ENCODE measurements at places on chromosomes 2 and 18.

DNA sequence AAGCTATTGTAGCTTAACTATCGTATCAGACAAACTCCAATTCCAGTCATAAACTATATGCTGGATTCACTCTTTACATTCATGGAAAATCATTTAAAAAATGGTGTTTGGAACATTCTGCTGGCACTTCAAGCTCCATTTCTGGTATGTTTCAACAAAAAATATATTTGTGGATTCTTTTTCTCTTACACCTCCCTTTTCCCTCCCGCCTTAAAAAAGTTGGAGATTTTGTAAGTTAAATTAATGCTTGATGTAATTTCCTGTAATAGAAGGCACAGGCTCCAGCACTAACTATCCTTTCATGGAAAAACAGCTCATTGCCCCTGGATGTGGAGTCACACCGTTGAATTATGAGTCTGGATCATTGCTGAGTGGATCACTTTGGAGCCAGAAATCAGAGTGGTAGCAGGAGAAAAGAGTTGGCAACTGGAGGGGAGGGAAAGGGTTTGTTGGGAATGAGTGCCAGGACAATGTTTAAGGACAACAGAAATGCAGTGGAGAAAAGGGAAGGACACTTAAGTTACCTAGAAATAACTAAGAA is 102.8 kb downstream of the ICOS start:
- DNase-seq, result no peak

GRCh38 chr2:112836695-112837117 is at the start of gene IL1B:
Gene IL1B, minus strand, starts transcription at chr2:112836779. Its CDS starts 550 bp downstream, at chr2:112836229.
- peak; percentile 77 for DNase-seq

- DNase-seq, result no peak
Observed at GRCh38 chr18:14026199-14026598, 106.0 kb downstream of the ZNF519 start.

DNA sequence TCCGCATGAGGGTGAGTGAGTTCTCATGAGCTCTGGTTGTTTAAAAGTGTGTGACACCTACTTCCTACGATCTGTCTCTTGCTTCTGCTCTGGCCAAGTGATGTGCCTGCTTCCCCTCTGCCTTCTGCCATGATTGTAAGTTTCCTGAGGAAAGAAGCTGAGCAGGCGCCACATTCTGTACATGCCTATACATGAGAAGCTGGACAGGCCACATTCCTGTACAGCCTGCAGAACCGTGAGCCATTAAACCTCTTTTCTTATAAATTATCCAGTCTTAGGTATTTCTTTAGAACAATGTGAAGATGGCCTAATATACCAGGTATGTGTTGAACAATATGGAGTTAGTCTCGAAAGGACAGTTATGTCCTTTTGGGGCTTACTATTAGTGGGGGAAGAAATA is 281.0 kb downstream of the ALK start:
- DNase-seq, result no peak

- no peak for DNase-seq
Observed at GRCh38 chr18:2522112-2522511, 49.2 kb downstream of the METTL4 start.

GRCh38 chr2:219569635-219570034 is 1.7 kb downstream of the OBSL1 start:
- DNase-seq, result no peak

- DNase-seq, result no peak
Observed at GRCh38 chr2:196927376-196928225, 1.1 kb upstream of the PGAP1 start.

GRCh38 chr2:96763511-96764252 is 3.0 kb downstream of the CNNM4 start:
- DNase-seq, result no peak

DNA sequence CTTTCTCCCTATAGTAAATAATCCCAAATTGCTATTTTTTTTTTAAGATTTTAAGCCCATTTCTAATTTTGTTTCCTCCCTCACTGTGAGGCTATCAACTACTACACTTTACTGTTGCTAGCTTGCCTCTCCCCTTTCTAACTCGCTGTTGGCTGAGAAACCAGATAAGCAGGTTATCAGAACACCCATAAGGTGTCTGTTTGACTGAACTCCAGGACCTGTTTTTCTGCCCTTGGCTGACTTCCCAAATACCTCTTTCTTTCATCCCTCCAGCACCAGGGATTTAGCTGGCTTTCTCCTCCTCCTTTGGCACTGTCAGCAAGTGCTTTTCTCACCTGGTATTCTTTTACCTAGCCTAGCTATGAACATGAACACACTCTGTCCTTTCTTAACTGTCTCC is 11.1 kb downstream of the TRAK2 start:
- no peak for DNase-seq

DNA sequence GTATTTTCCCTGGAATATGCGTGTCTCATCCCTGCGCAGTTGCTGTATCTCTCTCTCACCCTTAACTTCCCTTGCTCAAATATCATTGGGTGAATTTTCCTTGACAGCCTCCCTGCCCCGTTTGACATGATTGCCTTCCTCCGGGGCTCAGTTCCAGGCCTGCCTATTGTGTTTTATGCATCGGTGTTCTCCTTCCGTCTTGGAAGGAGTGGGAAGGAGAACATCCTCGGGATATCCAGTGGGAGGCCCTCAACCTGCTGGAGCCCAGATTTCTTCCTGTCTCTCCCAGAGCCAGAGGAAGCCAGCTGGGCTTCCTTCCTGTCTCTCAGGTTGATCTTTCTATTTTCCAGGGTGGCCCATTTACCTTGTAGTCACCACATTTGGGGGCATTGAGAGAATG is 434.7 kb upstream of the HS6ST1 start:
- no peak for DNase-seq

- DNase-seq, result no peak
Observed at GRCh38 chr18:22218835-22219234, 49.4 kb downstream of the GATA6 start.

DNA sequence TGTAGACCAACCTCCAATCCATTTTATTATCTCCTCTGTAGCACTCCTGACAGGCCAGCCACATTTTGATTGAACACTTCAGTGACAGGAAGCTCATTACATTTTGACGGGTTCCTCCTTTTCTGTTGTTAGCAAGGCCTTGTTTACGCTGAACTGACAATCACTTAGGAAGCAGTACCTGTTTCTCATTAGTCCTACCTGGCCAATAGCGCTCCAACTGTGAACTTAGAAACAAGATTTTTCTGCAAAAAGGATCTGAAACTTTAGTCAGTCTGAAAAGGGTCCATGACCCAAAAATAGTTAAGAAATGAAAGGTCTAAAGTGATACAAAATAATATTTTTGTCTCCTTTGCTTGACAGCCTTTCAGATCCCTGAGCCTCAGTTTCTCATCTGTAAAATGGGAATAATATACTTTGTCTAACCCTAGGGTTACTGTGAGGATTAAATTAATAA is 119.6 kb upstream of the MSTN start:
- no peak for DNase-seq

GRCh38 chr2:7800031-7800430 is 881.8 kb upstream of the ID2 start:
- no peak for DNase-seq

- no peak for DNase-seq
Observed at GRCh38 chr18:50313031-50313607, 25.6 kb upstream of the CXXC1 start.

GRCh38 chr2:149070681-149071320 is 32.3 kb downstream of the LYPD6B start:
- no peak for DNase-seq

GRCh38 chr2:138515092-138515491 is 13.5 kb downstream of the SPOPL start:
- no peak for DNase-seq

DNA sequence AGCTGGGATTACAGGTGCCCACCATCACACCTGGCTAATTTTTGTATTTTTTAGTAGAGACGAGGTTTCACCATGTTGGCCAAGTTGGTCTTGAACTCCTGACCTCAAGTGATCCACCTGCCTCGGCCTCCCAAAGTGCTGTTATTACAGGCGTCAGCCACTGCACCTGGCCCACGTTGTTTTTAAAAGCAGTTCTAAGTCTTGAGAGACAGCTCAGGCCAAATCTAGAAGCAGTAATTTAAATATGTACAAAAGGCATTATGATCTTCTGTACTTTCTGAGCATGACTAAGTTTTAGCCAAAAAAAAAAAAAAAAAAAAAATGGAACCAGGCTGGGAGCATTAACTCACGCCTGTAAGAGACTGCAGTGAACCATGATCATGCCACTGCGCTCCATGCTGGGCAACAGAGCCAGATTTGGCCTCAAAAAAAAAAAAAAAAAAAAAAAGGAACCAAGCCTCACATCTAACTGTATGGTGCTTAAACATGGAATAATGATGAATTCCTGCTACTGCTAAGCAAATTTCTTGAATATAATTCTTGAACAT is 4.0 kb downstream of the ABHD3 start:
- no peak for DNase-seq

DNA sequence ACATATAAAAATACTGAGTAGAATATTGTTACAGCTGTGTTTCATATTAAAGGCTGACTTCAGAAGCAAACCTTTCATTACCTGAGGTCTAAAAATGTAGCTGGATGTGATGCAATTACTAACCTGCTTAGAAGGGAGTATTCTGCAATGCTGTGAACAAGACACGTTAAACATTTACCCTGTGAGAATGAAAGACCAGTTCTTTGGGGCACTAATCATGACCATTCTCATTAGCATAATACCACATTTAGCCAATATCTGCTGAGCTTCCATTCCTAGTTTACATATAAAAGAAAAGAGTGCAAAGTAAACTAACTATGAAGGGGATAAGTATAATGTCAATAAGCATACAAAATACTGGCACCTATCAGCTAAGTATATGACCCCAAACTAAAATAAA is 784.0 kb upstream of the KLHL29 start:
- no peak for DNase-seq

DNA sequence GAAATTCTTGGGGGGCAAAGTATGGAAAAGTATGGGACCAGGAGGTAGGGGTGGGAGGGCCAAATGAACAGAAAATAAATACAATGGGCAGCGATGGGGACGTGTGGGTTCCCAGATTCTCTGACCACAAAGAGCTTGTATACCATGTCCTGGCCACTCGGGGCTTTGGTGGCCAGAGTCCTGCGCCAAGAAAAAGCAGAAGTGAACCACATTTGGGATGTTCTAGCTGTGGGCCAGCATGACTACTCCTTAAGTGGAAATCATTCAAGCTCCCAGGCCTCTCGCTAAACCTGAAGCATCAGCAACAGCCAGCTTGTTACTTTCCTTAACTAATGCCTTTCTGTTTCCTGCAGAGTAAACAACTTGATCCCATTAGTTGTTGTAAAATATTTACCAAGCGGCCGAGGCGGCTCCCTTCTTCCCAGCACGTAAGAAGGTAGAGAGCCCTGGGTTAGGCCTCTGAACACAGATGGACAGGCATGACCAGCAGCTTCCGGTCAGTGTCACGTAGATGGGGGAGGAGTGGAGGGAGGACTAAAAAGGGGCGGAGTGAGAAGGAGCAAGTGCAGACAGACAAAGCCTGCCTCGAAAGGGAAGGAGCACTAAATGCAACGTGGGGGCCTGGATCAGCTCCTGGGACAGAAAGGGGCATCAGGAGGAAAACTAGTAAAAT is 88.2 kb downstream of the GALNT14 start:
- no peak for DNase-seq

All from non-pigmented ciliary epithelial cell (primary cell).